ENCODE measurements at places on chromosomes 1 and 21.

DNA sequence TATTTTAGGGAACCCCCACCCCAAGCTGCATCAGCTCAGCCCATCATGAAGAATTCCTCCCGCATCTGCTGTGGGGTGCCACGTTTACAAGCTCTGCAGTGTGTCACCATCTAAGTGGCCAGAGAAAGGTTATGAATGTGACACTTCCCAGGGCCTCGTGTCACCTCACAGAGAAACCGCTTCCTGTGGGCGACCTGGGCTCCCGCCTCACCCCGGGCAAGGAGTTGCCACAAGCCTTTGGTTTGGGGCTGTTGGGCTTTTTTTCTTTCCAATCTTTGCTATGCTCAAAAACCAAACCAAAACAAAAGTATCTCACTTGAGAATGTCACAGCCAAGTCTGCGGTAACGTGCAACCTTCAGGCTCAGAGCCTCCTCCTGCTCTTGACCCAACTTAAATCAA is 82.1 kb upstream of the ARHGEF16 start:
- no peak for DNase-seq

- peak; percentile 84 for DNase-seq
Measured at GRCh38 chr21:41167348-41168342, at the start of gene BACE2. Gene BACE2 (plus strand): TSS chr21:41168160. CDS start chr21:41168264, 104 bp downstream.

DNA sequence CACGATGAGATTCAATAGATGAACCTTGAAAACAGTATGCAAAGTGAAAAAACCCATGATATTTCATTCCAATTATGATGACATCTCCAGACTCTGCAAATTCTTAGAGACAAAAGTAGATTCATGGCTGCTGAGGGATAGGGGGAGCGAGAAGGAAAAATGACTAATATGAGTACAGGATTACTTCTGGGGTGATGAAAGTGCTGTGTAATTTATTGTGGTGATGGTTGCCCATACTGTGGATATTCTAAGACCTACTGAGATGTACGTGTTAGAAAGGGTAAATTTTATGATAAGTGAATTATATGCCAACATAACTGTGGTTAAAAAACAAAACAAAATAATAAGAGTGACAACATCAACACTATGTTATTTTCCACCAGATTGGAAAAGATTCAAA is 18.9 kb upstream of the RGS7 start:
- no peak for DNase-seq

DNA sequence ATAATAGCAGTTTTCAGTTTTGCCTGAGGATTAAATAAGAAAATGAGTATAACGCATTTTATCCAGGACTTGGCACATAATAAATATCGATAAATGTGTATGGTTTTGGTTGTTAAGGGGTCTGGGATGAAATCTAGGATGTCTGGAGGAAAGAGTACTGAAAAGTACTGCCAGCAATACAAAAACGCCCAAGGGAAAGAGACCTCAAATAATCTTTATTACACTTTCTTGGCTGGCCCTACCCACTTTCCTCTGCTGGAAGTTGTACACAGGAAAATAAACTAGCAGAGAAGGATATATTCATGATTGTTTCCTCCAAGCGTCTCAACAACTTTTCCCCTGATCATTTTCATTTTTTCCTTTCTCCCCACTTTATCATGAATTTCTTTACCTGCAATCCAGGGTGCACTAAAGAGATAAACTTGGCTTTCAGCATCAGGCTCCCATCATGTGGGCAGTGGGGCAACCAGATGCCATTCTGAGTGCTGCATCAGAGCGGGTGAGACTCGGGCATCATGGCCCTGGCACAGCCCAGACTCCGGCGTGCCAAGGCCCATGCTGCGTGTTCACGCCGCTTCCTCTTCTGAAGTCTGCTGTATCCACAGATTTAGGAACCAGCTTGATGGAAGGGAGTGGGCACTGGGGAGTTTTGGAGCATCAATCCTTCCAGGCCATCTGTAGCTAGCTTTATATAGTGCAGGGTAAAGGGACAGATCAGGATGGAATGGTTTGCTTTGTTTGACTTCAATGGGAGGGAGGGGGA is 35.8 kb upstream of the PLXNA2 start:
- peak; percentile 81 for DNase-seq

- DNase-seq: no peak
Measured at GRCh38 chr1:182634306-182635072, 30.3 kb upstream of the RGS16 start.

GRCh38 chr1:47651311-47652089 is 213.7 kb downstream of the FOXD2 start:
- DNase-seq: no peak

Measured in posterior cingulate gyrus (tissue), 11 donors.